ENCODE measurements at places on chromosomes 11 and 22. TPM values are rescaled to one million over a fixed set of nuclear protein-coding genes. Genes with fewer than 3 reads are reported as not detected.
A peak's percentile ranks its signal among the peaks of the same experiment; 100 is the strongest.

DNA sequence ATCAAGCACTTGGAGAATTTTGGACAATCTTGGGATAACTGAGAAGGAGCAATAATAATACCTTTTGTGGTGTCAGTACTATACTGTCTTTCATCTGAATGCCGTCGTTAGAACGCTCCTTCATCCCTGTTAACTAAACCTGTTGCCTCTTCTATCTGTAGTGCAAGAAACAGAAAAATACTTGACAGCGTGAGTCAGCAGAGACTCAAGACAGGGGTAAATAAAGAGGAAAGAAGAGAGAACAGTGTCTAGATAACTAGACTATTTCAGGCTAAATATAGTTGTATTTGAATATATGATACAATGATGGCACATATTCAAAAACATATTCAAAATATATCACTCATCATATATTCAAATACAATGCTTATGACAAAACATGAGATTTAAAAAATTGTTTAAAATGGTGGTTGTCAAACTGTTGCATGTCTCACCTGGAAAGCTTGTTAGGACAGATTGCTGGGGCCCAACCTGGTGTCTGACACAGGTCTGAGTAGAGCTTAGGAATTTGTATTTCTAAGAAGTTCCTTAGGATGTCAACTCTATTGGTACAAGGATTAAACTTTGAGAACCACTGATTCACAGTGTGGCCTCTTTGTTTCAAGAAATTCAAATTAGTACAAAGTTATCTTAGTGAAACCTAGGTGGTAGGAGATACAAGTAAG is 17.4 kb downstream of the OOSP4A start:
- no peak for DNase-seq

GRCh38 chr11:88521799-88522201 is 184.3 kb upstream of the CTSC start:
- no peak for DNase-seq

DNA sequence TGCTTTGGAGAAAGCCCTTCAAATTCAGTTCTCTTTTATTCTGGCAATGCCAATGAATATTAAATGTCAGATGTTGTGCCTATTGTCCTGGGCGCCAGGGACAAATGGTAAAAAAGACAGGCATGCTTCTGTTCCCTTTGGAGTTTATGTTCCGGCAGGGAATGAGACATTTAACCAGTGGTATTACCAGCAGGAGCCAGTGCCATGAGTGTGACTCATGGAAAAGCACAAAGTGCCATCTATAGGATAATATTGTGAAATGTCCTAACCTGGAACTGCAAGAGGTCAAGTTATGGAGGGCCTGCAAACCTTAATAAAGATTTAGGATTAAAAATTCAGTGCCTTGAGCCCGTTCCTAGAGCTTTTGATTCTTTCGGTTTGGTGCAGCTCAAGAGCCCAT is 39.5 kb downstream of the REXO2 start:
- no peak for DNase-seq

GRCh38 chr11:101126551-101127196 is 2.9 kb downstream of the PGR start:
- DNase-seq: peak; percentile 59

DNA sequence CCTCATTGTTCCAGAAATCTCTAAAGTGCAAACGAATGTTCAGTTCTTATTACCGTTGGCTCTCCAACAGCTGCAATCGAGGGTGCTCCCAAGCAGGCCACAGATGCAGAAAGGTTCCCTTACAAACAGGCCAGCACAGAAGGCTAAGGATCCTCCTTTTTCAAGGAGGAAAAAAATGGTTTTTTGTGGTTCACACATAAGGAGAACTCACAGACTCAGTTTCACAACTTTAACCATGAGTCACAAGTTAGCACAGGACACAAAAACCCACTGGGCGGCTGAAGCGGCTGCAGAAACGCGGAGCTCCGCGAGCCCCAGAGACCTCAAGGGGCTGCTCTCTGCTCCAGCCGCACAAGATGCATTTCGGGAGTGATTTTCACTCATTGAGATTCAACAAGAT is 98.2 kb upstream of the PRR5 start:
- no peak for DNase-seq

DNA sequence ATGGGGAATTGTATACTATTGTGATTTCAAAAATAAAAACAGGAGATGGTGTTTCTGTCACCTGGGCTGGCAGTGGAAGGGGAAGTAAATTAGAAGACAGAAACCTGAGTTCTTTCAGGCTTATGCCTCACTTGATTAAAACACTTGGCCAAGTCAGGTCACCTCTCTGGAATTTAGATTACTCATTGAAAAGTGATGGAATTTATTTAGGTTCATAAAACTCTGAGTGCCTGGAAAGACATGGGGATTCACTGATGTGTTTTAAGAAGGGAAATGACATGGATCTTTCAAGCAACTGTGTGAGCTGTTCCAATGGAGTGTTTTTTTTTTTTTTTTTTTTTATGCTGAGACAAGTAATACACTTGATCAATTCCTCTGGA is 400.1 kb downstream of the TMEM135 start:
- no peak for DNase-seq

- DNase-seq: no peak
Measured at GRCh38 chr11:72812604-72812966, 1.6 kb upstream of the ATG16L2 start.

GRCh38 chr22:48563966-48564330 is 1263.7 kb downstream of the BRD1 start:
- DNase-seq: peak; percentile 6

- DNase-seq: no peak
Measured at GRCh38 chr11:101686514-101686913, 102.7 kb upstream of the TRPC6 start.

DNA sequence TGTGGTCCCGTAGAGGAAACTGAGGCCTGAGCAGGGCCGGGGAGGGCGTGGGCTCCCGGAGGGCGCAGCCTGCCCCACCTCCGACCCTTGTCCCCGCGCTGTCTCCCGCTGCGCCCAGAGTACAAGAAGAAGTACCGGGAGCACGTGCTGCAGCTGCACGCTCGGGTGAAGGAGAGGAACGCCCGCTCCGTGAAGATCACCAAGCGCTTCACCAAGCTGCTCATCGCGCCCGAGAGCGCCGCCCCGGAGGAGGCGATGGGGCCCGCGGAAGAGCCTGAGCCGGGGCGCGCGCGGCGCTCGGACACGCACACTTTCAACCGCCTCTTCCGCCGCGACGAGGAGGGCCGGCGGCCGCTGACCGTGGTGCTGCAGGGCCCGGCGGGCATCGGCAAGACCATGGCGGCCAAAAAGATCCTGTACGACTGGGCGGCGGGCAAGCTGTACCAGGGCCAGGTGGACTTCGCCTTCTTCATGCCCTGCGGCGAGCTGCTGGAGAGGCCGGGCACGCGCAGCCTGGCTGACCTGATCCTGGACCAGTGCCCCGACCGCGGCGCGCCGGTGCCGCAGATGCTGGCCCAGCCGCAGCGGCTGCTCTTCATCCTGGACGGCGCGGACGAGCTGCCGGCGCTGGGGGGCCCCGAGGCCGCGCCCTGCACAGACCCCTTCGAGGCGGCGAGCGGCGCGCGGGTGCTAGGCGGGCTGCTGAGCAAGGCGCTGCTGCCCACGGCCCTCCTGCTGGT is 1.9 kb downstream of the NLRP6 start:
- DNase-seq: no peak

GRCh38 chr22:30239488-30240405 is 6.8 kb downstream of the LIF start:
- no peak for DNase-seq

DNA sequence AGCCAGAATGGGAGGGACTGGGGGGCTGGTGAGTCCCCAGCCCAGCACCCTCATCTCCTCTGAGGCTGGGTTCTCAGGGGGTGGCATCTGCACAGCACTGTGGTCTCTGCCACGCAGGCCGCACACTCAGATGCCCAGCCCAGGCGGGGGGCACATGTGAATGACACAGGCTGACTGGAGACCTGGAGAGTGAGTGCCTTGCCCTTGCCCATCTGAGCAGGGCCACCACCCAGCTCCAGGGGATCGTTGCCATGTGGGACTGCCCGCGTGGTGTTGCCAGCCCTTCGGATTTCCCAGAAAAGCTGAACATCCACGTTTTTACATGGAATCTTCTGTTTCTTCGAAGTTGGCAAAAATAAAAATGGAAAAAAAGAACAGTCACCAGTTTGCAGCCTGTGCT is 18.9 kb downstream of the PRDM11 start:
- DNase-seq: no peak

- no peak for DNase-seq
Measured at GRCh38 chr11:122459064-122459463, 196.5 kb upstream of the UBASH3B start.

DNA sequence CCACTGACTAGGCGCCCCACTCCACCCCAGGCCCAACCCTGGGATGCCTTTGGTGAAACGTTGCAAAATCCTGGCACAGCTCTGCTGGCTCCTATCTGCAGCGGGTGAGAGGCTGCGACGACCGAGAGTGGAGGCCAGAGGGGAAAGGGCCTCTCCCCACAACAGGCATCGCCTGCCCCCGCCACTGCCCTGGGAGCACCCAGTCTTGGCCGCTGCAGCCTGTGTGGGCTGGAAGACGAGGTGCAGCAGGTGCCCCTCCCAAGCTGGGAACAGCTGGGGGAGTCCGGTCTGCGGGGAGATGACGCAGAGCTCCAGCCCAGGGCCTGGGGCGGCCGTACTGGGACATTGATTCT is 4.2 kb upstream of the PIM3 start:
- no peak for DNase-seq

- DNase-seq: no peak
Measured at GRCh38 chr11:66523611-66524010, 13.2 kb downstream of the BBS1 start.

DNA sequence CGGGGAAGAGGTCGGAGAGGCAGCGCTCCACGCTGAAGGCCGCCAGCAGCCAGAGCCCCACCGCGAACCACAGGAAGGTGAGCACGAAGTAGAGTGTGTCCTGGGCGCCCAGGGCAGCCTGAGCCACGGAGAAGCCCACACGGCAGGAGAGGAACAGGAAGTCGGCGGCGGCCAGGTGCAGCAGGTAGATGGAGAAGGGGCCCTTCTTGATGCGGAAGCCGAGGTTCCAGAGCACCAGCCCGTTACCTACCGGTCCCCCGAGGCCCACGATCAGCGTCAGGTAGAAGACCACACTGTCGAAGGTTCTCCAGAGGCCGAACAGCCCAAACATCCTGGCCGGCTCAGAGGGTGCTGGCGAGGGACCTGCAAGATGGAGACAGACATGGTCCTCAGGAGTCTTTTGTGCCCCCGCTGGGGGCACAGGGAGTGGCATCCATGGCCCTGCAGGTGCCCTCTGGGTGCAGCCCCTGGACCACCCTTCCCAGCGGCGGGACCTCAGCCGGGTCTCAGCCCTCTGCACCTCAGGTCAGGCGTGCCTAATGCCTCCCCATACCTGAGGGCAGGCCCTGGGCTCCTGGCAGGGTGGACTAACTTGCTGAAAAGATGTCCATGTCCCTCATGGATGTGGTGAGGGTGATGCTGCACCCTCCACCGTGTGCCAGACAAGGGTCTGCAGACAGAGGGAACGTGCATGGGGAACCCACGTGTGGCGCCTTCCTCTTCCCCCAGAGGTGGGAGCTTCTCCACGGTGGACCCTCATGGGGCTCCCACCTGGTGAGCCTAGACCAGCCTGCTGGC is at the start of gene MRGPRG:
Gene MRGPRG (minus strand): TSS at position 331 of the 798 bp plus-strand sequence. CDS start 0 bp downstream, at position 331.
- no peak for DNase-seq

DNA sequence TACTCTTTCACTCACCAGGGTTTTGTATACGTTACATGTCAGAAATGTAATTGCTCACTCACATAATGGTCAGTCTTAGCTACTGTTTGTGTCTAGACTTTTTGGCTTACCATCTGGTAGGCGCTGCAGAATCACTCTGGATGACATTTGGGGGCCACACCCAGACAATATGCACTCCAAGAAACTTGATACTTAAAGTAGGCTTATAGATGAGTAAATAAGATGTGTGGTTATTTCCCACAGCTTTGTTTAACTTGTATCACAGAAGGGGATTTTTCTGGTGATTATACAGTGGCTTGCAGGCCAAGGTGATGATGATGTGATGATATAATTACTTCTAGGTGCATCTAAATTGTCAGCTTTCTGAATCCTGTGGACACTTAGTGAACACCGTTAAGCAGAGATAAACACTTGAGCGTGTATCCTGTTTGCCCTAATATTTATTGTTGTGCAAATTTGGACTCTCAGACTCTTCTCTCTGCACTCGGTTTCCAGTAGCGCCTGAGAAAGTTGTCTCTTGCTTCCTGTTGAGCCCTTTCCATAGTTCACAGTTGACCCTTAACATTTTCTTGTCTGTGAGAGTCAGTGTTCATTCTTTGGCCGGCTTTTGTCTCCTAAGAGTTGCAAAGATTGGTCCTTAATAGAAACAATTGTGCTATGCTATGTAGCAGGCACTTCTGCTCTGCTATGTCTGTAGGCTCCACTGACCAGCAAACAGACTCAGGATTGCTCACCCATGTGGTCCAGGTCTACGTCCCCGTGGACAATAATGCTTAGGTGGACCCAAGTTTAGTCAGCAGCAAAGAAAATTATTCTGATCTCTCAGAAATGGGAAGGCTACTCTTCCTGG is 89.3 kb downstream of the PRR5L start:
- DNase-seq: no peak

DNA sequence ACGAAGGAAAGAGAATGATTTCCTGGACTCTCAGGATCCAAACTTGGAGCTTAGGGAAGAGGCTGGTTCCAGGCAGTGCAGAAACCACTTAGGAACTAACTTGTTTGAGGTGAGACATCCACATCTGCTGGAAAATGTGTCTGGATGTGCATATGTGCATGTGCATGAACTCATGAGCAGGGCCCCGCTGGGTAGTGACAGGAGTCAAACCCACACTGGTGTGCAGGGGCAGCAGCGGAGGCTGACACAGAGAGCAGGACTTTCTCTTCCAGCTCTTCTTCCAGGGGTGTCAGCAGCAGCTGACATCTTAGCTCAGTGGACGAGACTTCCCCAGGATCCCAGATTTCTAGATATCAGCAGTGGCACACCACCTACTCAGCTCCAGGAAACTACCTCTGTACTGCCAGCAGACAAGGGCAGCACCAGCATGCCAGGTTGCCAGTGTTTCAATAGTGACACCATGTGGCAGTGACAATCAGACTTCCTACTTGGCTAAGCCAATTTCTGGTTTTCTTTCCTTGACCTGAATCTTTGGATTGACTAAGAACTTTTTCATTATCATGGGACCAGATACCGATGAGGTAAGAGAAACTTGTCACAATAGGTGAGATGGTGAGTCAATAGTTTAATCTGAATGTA is 227.5 kb upstream of the ZC3H12C start:
- peak; percentile 31 for DNase-seq

DNA sequence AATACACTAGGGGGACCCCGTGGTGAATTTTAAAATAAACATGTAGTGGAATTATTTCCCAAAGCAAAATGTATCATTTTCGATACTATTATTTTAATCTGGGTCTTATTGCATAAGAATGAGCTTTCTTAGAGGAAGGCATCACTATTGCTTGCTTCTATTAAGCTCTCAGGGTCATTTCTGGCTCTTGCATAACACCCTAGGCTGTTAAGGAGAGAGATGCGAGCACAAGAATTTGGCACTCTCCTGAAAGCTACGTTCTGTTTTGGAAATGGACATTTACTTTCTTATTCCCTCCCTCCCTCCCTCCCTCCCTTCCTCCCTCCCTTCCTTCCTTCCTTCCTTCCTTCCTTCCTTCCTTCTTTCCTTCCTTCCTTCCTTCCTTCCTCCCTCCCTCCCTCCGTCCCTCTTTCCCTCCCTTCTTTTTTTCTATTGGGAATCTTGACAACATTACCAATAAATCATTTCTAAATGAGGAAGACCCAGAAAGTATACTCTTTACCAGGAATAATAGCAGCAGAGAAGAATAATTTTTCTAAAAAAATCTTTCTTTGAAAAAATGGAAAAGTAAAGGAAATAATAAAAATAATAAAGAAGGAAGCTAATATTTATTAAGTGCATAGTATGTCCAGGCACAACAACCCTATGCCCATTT is 83.6 kb upstream of the BDNF start:
- DNase-seq: no peak

CEP126 gene
- total RNA-seq: 0.91 TPM

OR52H1 gene
- not detected for total RNA-seq

RASL10A gene
- 1.3 TPM for total RNA-seq

CALCB gene
- total RNA-seq: not detected

PGGHG gene
- total RNA-seq: 6.4 TPM

SYT8 gene
- not detected for total RNA-seq
